Osteoblast (primary cell): ENCODE measurements at places on chromosomes 1 and 21. TPM values are rescaled to one million over a fixed set of nuclear protein-coding genes. Genes with fewer than 3 reads are reported as not detected.
A peak's percentile ranks its signal among the peaks of the same experiment; 100 is the strongest.

The ALG14 gene
- total RNA-seq = 1.4 and 2.7 TPM in 2 replicates

GRCh38 chr21:29418813-29419212 lies 120.1 kb downstream of the BACH1 start:
- peaks cover 3% of the 10 kb centered on the region for H3K36me3 ChIP-seq
- no peak overlapping the region for H3K27ac ChIP-seq
- H3K4me1 ChIP-seq = no peaks in the 10 kb centered on the region
- DNase-seq = no peak

- H3K27ac ChIP-seq = no peak overlapping the region
- H3K36me3 ChIP-seq = peaks cover 52% of the 10 kb centered on the region
- peak; percentile 51 for DNase-seq
- H3K4me3 ChIP-seq = no peak overlapping the region
Observed at GRCh38 chr21:44803651-44804050, 2.0 kb upstream of the UBE2G2 start.

DNA sequence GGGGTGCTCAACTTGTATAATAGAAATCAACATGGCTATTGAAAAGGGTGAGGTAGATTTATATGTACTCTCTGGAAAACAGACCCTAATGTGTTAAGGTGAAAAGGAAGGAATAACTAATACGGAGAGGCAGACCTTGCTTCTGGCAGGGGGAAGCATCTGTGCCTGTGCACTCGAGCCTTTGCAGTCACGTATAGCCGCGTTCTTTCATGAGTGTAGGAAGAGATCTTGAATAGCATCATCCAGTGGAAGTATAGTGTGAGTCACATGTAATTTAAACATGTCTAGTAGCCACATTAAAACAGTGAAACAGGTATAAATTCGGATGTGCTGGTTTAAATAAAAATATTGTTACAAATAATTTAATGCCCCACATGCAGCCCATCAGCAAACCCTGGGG lies 3.0 kb downstream of the A3GALT2 start:
- no peaks in the 10 kb centered on the region for H3K27me3 ChIP-seq
- H3K4me1 ChIP-seq = no peaks in the 10 kb centered on the region
- DNase-seq = peak; percentile 23
- H3K36me3 ChIP-seq = peaks cover 14% of the 10 kb centered on the region
- H3K27ac ChIP-seq = no peak overlapping the region

DNA sequence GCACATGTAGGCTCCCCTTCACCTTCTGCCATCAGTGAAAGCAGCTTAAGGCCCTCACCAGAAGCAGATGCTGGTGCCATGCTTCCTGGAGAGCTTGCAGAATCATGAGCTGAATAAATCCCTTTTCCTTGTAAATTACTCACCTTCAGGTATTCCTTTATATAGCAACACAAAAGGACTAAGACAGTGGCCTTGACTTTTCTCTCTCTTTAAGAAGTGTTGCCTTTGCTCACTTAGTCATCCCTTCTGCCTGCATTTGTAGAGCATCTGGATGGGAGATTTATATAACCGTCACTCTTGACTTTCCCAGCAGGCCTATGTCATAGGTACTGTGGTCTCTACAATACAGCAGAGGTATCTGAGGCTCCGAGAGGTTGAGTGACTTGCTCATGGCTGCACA lies 3.7 kb downstream of the PCSK9 start:
- H3K27ac ChIP-seq = no peak overlapping the region
- H3K4me1 ChIP-seq = no peaks in the 10 kb centered on the region
- no peaks in the 10 kb centered on the region for H3K36me3 ChIP-seq
- H3K4me3 ChIP-seq = no peak overlapping the region
- DNase-seq = peak; percentile 72
- H3K27me3 ChIP-seq = peaks cover 59% of the 10 kb centered on the region

GRCh38 chr1:200316148-200316803 lies 93.6 kb downstream of the ZNF281 start:
- no peaks in the 10 kb centered on the region for H3K27me3 ChIP-seq
- peak overlapping the region; percentile 91 for H3K27ac ChIP-seq
- H3K4me3 ChIP-seq = no peak overlapping the region

DNA sequence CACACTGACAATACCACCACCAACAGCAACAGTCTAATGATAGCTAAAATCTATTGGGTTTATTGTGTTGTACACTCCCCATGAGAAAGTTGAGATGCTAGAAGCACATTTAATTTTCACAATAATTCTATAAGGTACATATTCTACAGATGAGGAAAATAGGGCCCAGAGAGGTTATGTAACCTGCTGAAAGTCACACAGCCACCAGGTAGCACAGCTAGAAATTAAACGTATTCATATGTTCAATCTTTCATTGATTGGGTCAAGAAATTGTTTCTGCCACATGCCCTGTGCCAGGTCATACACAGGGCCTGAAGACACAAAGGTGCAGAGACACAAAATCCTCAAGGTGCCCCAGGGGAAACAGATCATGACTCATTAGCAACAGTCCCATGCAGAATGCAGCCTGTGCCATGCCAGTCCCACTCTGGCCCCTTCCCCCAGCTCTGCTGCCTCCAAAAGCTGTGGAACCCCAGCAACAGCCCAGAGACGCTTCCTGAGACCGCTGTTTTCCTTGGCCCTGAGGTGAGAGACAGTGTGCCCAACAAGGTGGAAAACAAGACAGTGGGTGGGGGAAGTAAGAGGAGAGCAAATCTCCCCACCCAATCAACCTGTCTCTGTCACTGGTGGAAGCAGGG lies 32.1 kb downstream of the GJA4 start:
- no peaks in the 10 kb centered on the region for H3K27me3 ChIP-seq
- DNase-seq = peak; percentile 31
- H3K4me3 ChIP-seq = no peak overlapping the region
- no peaks in the 10 kb centered on the region for H3K36me3 ChIP-seq
- H3K4me1 ChIP-seq = peaks cover 11% of the 10 kb centered on the region
- H3K27ac ChIP-seq = no peak overlapping the region

- H3K36me3 ChIP-seq = no peaks in the 10 kb centered on the region
- no peaks in the 10 kb centered on the region for H3K27me3 ChIP-seq
- no peak overlapping the region for H3K4me3 ChIP-seq
- no peak overlapping the region for H3K27ac ChIP-seq
Observed at GRCh38 chr1:12708396-12709090, 7.4 kb upstream of the AADACL3 start.

GRCh38 chr1:67298762-67299161 lies 8.9 kb upstream of the IL12RB2 start:
- H3K27me3 ChIP-seq = peaks cover 13% of the 10 kb centered on the region
- H3K36me3 ChIP-seq = no peaks in the 10 kb centered on the region
- H3K27ac ChIP-seq = no peak overlapping the region
- H3K4me1 ChIP-seq = no peaks in the 10 kb centered on the region
- no peak for DNase-seq
